NCI-H69 (cell line): ENCODE measurements at places on chromosomes 3 and 15.
A peak's percentile ranks its signal among the peaks of the same experiment; 100 is the strongest.

GRCh38 chr3:141311170-141311495 is 57.2 kb upstream of the ZBTB38 start:
- no peak for DNase-seq

- DNase-seq, result no peak
These were observed 19.5 kb upstream of the FANCD2 start for GRCh38 chr3:10006762-10007090.

GRCh38 chr3:69085168-69085832 is 563 bp downstream of the ARL6IP5 start:
- DNase-seq, result peak; percentile 37

DNA sequence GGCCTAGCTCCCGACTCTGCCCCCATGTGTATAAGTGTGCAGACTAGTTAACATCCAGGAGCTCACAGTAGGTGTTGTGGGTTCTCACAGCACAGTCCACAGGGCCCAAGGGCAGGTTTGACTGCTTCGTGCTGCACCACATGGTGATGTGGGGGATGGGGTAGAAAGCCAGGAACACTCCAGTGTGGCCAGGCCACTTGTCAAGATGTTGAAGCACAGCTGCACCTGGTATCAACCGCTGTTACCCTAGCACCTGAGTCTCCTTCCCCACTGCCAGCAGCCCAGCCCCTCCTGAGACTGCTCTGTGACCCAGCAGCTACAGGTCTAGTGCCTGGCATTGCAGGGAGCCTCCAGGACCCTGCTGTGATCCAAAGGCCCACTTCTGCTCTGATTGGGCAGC is 53.4 kb downstream of the CHDH start:
- DNase-seq, result no peak

GRCh38 chr15:99095626-99096025 is 9.3 kb upstream of the SYNM start:
- DNase-seq, result no peak

DNA sequence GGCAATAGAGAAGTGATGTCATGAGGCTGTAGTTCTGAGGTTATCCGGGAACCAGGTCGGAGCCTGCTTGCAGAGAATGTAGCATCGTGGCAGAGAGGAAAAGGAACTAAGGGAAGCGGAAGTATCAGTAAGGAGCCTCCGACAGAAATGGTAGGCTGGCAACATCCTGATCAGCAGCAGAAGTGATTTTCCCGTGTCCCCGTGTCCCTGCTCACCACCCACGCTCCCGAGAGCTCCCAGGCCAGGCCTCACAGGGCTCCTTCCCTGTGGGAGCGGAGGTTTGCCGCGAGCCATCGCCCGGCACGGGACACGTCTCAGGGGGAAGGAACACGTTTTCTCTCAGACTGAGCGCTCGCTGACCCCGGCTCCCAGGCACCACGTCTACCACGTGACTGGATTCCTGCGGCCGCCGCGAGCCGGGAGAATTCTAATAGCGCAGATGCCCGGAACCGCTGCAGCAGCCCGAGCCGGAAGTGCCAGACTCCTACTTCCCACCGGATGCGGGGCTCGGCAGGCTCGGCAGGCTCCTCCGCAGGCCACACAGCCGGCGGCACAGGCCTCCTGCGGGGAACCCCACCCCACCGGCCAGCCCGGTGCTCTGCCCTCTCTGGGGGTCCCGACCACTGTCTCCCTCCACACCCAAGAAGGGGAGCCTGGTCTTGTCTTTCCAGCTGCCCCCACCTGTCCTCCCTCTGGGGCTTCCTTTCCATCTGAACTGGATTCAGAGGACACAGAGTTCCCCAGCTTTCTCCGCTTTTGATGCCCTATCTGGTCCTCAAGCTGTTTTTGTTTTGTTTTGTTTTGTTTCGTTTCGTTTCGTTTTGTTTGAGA is 99.3 kb downstream of the BDH1 start:
- no peak for DNase-seq

GRCh38 chr3:30203301-30203700 is 403.1 kb upstream of the TGFBR2 start:
- DNase-seq, result no peak

- peak; percentile 13 for DNase-seq
These were observed 66.9 kb upstream of the CADM2 start for GRCh38 chr3:84891851-84892250.

- DNase-seq, result no peak
These were observed 53.9 kb upstream of the DAZL start for GRCh38 chr3:16658925-16659793.

- no peak for DNase-seq
These were observed 35.2 kb downstream of the SRPRB start for GRCh38 chr3:133840767-133841166.

DNA sequence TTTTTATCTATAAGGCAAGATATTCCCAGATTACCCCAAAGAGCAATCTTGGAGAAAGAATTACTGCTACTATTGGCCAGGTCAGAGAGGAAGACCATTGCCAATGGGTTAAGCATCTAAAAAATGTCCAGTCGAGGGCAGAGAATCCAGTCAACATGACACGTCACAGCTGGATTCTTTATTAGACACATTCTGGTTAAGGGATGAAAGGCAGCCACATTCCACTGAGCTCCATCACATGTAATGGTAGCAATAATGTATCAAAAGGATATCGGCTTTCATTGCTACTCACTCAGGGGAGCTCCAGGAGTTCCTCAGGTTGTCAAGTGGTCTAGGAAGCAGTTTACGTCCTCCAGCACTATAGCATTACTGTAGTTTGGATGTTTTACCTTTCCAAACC is 421.1 kb downstream of the PLOD2 start:
- DNase-seq, result no peak

- DNase-seq, result no peak
These were observed 109.3 kb downstream of the GMPS start for GRCh38 chr3:155979746-155980145.

- DNase-seq, result no peak
These were observed 1.5 kb downstream of the UMPS start for GRCh38 chr3:124731760-124732159.

DNA sequence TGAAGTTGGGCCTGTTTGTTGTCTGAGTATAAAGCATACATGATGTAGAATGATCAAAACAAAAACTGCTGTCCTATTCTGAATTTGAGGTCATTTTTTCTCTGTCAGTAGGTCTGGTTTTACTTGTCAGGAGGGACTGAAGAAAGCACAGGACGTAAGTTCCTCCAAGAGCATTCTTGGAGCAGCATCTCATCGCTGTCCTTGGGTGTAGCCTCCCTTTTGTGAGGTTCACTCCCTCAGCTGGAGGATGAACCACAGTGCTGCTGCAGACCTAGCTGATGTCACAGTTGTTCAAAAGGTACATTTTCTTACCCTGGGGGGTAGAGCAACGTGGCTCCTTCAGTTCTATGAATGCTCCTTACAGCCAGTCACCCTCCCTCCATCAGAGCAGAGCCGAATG is 490.0 kb upstream of the TBL1XR1 start:
- no peak for DNase-seq

DNA sequence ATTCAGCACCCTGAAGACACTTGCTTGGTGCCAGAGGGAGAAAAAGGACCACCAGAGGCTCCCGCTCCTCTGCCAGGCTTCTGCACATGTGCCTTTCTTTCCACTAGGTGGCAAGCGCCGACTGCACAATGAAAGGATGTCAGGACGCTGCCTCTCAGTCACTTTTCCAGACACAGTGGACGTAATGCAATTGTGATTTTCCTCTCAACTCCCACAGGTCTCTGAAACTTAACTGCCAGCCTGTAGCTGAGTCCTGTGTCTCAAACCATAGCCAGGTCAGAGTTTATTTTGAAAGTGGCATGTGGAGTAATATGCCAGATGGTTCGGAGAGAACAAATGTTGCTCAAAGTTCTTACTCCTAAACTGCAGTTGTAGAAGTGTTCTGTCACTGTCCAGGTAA is 162.9 kb downstream of the ITPR1 start:
- peak; percentile 74 for DNase-seq

GRCh38 chr15:78715434-78715833 is 74.4 kb upstream of the CHRNB4 start:
- no peak for DNase-seq

GRCh38 chr3:171833789-171834460 is 9.2 kb upstream of the TMEM212 start:
- peak; percentile 53 for DNase-seq

DNA sequence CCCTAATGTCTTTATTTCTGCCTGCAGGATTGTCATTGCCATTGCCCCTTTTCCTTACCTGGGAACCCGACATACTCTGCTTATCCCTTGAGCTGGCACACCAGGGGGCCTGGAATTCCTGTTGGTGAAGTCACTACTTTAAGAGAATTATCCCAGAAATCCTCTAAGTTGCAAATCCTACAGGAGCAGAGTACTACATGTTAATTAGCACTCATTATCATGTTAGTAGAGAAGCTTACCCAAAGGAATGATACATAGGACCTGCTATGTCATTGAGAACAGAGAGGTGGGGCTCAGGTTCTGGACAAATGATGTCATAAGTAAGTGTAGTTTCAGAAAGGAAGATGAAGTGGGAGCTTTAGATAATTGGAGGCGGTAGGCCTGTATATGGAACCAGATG is 27.4 kb downstream of the SCG5 start:
- DNase-seq, result peak; percentile 55

GRCh38 chr3:37819591-37819990 is 42.1 kb upstream of the CTDSPL start:
- DNase-seq, result no peak

- DNase-seq, result peak; percentile 1
These were observed 38.0 kb upstream of the CBLB start for GRCh38 chr3:105906836-105907235.

DNA sequence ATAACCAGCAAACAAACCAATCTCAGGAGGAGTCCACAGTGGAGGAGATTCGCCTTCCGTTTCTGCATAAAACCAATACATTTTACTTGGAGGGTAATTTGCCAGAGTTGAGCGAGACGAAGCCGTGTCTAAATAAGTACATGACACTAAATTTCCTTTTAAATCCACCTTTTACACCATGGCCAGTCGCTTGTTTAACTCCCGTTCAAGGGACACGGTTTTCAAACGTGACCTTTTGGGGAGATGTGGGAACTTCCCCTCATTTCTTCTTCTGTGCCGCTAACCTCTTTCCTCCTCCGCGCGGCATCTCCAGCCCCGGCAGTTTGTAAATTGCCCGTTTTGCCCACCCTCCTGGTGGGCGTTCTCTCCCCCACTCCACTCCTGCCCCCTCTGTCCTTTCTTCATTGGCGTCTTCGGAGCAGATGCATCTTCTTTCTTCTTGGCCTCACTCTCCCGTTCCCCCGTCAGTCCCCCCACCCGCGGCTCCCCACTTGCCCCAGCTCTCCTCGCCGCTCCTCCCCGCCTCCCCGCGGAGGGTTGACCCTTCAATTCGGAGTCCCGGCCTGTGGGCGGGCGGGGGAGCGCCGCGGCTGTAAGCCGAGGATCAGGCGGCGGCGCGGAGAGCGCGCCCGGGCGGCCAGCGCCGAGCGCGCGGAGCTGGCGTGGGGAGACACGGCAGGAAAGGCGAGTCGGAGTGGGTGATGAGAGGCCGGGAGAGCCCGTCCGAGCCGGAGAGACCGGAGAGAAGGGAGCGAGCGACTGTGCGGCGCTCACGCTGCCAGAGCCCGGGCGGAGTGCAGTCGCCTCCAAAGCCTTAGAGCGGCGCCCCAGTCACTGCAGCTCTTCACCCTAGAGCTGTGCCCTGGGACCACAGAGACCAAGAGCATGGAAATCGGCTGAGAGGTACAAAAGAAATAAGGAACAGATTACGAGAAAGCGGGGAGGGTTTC is at the start of gene NLGN1:
NLGN1 (plus strand) TSS at position 584 of the 950 bp plus-strand sequence.
- peak; percentile 95 for DNase-seq

DNA sequence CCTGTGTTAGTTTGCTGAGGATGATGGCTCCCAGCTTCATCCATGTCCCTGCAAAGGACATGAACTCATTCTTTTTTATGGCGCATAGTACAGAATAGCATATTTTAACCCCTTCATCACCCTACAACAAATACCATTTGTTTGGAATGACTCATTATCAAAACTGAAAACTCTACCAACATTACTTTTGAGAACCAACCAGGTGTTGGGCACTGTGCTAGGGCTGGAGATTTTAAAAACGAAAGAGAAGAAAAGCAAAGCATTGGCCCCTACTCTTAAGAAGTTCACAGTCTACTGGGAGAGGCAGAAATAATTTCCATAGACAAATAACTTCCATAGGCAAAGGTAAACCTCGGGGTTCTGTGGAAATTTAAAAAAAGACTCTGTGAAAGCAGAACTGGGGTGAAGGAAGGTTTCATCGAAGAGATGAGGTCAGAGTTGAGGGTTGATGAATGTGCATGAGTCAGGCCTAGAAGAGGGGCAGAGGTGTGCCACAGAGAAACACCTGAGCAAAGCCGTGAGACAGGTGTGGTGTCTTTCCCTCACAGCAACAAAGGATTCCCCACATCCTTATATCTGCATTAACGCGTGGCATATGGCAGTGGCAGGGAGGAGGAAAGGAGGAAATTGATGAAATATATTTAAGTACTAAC is 51.0 kb downstream of the MCF2L2 start:
- peak; percentile 82 for DNase-seq

GRCh38 chr3:193029800-193030199 is 112.1 kb upstream of the MB21D2 start:
- no peak for DNase-seq

DNA sequence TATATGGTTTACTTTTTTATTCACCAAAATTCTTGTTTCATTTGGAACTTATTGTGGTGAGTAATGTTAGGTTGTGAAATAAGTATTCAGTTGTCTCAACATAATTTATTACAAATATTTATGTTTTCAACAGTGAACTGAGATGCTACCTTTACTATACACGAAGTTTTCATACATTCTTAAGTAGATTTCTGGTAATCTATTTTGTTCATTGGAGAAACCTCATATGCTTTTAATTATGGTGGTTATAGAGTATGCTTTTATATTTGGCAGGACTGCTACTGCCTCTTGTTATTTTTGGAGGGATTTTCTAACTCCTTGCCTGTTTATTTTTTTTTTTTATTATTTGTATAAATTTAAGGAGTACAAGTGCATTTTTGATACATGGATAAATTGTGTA is 253.1 kb downstream of the NLGN1 start:
- no peak for DNase-seq

DNA sequence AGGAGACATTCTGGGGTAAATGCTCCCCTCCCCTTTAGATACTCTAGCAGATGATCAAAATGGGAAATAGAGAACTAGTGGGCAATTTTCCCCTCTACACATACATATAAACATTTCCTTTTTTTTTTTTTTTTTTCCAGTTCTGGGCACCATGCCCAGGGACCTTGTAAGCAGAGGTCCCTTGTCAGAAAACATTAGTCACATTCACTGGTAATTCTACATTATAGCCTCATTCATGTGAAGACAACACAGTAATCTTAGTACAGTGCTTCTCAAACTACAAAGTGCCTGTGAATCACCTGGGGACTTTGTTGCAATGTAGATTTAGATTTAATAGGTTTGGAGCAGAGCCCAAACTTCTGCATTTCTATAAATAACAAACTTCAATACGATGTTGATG is 60.1 kb upstream of the ACTC1 start:
- peak; percentile 34 for DNase-seq

DNA sequence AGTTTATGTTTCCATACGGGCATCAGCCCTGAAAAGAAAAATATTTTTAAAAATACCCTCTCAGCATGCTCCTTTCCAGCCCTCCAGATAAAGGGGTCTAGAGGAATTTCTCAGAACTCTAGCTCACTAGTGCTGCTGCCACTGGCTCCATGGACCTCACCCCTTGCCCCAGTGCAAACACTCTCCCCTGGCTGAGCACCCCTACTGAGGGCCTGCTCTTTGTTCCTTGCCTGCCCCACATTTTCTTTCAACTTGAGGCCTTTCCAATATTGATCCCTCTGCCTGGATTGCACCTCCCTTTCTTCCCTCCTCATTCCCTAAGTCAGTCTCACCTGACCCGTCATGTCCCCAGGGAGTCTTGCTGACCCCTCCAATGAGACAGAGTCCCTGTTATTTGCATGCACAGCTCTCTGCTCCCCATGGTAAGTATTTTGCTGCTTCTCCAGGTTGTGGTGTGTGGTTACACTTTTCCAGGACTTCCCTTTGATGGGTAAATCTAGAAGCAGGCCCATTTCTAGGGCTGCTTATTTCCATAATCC is 196.5 kb downstream of the EPHB1 start:
- peak; percentile 23 for DNase-seq
